Activated naive CD4-positive, alpha-beta T cell (primary cell): ENCODE measurements at places on chromosomes 6 and 20.

- no peak for DNase-seq
Measured at GRCh38 chr6:116463301-116463700, 2.1 kb downstream of the CALHM6 start.

- DNase-seq = no peak
Measured at GRCh38 chr20:11551479-11551878, 366.2 kb upstream of the BTBD3 start.

GRCh38 chr20:25103526-25103925 lies 21.6 kb upstream of the VSX1 start:
- DNase-seq = no peak

DNA sequence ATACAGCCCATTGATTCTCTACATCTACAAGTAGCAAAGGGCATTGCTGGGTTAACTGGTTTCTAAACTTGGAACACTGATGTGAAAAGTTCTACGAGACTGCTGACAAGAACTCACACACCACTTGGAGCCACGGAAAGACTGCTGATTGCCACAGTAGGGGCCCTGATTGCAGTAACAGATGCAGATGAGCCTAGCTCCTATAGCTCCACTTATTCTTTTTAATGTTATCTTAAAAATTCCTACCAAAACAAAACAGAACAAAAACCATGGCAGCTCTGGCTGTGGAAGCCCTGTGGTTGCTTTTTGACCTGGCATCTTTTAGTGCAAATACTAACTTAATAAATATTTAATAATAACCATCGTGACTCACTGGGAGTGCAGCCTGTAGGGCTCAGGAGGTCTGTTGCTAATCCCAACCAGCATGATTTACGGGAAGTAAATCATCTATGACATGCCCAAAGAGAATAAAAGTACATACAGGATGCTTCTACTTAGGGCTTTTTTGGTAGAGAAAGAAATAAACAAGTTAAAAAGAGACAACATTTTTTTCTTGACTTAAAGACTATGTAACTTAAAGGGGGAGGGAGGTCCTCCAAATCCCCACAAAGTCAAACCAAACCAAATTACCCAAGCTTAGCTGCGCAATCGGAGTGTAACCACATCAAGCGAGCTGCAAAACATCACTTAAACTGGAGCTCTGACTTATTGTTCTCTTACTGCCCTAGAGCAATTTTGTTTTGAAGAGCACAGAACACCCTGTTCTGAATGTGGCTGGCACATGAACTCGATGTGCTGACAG lies 87.2 kb downstream of the FKBP5 start:
- DNase-seq = no peak
